ENCODE measurements at places on chromosomes 16 and 17.

GRCh38 chr17:30274887-30275286 is 16.9 kb downstream of the BLMH start:
- no peak for DNase-seq

GRCh38 chr16:709566-710499 is 4.2 kb upstream of the FBXL16 start:
- DNase-seq = peak; percentile 40

- DNase-seq = peak; percentile 72
Measured at GRCh38 chr17:47829870-47830269, 1.5 kb downstream of the MRPL10 start.

DNA sequence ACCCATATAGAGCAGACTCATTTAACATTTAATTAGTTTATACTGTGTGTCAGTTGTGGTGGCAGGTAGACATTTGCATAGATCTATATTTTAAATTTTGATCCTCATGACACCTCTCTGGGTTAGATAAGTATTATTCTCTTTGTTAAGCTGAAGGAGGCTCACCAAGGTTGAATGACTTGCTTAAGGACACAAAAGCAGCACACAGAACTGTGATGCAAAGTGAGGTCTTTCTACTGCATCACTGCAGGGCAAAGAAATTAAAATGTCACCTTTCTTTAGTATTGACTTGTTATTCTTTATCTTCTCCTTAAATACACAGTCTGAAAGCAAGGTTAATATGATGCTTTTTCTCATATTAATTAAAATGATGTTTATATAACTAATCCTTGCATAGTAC is 8.6 kb upstream of the TOX3 start:
- DNase-seq = no peak

DNA sequence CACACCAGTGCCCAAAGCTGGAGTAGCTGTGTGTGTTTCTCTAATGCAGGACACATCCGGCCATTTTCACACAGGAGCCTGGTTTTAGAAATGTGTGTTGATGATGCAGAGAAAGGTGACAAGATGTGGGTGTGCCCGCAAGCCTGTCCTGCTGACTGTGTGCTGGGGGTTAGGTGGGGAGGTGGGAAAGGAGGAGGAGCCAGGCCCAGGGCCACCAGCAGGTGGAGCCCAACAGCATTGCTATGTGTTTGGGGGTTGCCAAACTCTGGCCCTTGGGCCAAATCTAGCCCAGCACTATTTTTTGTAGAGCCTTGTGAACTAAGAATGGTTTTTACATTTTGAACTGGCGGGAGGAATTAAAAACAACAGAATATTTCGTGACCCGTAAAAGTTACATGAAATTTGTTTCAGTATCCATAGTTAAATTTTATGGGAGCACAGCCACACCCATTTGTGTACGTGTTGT is 61.7 kb upstream of the LGALS9 start:
- DNase-seq = peak; percentile 75

GRCh38 chr17:28261219-28261618 is 57.8 kb upstream of the TMEM97 start:
- no peak for DNase-seq

- no peak for DNase-seq
Measured at GRCh38 chr17:44770166-44770925, 11.6 kb downstream of the ADAM11 start.

DNA sequence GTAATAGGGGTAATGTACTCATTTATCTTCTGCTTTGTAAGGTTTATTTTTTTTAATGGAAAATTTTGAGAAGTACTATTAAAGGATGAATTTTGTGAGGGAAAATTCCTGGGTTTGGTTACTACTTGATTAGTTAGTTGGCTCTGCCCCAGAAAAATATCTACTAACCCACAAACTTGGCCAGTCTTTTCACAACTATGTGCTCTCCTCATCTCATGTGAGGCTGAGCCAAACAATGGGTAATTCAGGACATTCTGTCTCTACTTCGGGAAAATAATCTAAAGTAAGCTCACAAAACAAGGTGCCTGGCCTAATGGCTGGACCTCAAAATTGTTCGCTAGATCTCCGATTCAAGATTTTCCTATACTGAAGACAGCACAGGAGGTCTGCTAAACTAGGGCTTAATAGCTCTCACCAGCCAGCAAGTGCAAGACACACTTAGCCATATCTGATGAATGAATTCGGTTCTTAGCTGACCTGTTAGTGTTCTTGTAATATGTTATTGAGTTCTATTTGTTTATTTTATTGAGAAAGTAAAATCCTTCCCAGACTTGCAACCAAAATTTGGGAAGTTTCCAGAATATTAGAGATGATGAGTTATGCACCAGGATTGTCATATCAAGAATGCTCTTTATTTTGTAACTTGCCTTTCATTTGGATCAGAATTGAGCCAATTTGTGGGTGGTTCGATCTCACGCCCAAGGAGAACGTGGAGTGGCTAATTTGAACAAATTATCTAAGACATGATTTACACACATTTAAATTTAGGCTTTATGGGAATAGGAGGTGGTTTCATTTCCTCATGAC is 5.7 kb downstream of the KCNJ16 start:
- no peak for DNase-seq

DNA sequence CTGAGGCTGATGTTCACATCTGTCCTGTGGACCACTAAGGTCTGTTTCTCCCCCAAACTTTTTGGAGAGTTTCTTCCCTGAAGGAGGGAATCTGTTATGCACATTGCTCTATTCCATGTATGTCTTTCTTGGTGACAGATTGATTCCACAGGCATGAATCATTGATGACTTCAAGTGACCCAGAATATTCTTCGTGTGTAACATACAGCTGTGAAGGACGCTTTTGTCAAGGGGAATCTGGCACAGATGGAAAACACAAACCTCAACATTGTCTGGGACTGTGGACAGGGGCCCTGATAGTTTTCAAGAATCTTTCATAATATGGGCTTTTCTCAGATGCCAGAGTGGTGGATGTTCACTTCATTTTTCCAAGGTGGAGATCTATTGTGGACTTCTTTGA is 223.1 kb upstream of the MAF start:
- no peak for DNase-seq

DNA sequence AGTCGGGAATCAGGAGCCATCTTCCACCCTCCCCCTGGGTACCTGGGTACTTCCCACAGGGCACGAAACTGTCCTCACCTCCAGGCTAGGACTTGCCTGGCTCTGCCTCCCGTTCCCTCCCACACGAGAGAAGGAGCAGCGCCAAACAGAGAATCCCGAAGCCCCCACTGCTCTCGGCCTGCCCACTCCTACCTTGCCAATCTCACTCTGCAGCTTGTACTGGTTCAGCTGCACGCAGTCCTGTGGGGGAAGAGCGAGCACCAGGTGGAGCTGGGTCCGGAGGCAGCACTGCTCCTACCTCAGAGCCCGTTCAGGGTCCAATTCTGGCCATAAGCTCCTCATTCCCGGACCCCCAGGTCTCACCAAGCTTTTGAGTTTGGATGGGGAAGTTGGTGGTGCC is 8.7 kb downstream of the CAMKK1 start:
- no peak for DNase-seq

DNA sequence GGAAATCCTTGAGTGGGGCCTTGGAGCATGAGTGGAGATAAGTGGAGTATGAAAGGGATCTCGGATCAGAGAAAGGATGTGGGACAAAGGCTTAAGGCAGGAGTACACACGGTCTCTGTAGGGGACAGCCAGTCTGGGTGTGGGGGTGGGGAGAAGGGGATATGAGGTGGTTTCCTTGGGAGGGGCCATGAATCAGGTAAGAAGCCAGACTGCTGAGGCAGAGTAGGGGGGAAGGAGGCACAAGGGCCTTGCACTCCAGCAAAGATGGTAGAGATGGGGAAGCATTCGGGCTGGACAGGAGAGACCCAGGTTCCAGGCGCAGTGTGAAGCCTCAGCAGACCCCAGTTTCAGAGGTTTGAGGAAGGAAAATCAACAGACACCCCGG is 1.6 kb downstream of the HSD11B2 start:
- DNase-seq = no peak

DNA sequence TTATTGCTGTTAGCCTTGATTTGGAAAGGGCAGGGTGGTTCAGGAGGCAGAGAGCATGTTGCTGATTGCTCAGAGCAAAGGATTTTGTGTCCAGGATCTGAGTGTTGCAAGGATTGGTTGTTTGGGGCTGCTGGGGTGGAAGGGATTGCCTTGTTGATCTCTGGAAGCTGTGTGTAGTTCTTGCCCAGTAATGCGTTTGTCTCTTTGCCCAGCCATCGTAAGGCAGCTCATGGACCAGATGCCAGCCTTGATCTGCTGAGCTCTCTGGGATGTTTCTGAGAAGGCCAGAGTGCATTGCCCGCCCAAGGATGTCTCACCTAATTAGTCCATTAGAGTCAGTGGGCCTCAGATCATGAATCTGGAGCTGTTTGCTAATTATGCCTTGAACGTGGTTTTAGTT is 33.6 kb downstream of the NKD1 start:
- no peak for DNase-seq

- no peak for DNase-seq
Measured at GRCh38 chr17:82356845-82357355, 2.1 kb upstream of the TEX19 start.

DNA sequence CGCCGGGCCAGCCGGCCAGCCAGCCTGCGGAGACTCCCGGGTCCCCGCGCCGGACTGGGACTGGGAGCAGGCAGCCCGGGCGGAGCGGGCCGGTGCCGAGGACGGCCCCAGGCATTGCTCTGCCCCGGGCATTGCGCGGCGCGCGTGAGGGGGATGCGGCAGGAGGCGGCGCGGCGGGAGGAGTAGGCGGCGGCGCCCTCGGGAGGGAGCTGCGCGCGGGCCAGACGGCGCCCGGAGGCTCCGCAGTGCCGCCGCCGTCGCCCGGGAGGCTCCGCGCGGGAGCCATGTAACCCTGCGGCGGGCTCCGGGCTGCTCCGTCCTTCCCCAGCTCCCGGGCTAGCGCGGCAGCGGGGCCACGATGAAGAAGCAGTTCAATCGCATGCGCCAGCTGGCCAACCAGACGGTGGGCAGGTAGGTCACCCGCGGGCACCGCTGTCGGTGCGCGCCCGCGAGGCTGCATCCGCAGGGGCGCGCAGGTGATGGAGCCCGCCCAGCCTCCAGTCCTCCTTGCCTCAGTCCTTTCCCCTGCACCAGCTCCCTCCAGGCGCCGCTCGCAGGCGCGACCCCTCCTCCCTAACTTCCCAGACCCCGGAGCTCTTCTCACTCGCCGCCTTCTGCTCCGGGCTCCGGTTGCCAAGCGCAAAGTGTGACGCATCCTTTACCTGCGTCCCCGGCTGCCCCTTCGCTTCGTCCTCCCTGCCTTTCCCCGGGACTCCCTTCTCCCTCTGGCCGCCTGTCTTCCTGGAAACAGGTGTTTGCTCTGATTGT is at the start of gene ARHGAP44:
ARHGAP44 (plus strand) TSS at position 18 of the 768 bp plus-strand sequence; CDS start at position 359, 341 bp downstream.
- DNase-seq = peak; percentile 0

- no peak for DNase-seq
Measured at GRCh38 chr16:64809876-64810629, 311.8 kb downstream of the CDH11 start.

DNA sequence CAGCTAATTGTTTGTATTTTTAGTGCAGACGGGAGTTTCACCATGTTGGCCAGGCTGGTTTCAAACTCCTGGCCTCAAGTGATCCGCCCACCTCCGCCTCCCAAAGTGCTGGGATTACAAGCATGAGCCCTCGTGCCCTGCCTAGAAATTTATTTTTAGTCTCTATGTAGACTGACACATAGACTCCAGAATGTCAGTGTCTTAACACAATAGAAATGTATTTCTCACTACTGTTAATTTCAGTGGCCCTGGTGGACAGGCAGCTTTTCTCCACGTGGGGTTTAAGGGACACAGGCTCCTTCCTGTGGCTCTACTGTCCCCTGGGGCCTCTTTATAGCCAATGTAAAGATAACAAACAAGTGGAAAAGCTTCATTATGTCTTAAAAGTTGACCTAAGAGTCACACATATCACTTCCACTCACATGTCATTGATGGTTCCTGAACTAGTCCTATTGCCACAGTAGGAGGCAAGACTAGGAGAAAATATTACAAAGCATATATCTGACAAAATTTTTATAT is 43.8 kb downstream of the COPRS start:
- no peak for DNase-seq

DNA sequence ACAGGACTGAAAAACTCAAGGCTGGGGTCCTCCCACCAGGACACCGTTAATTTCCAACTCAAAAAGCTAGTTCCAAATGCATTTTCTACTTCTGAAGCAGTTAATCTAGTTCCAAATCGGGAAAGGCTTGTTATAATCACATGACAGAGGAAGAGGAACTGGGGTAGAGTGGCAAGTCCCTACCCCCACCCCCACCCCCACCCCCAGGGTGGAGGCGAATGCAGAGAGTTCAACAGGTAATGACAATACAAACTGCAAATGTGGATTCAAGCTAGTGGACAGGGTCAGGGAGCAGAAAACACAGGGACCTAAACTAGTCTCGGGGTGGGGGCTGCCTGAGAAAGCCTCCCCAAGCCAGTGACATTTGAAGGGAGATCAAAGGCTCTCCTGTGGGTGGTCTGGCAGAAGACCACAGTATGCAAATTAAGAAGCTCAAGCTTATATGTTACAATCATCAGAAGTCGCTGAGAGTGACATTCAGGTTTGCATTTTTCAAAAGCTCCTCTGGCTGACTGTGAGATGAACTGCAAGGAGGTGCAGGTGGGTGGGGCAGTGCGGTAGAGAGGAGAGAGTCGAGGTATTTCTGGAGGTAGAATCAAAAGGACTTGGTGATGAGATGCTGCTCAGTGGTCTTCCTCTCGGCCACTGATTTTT is 56.4 kb upstream of the SLC25A19 start:
- DNase-seq = peak; percentile 35

GRCh38 chr16:55513616-55514015 is 4.7 kb downstream of the LPCAT2 start:
- DNase-seq = no peak

DNA sequence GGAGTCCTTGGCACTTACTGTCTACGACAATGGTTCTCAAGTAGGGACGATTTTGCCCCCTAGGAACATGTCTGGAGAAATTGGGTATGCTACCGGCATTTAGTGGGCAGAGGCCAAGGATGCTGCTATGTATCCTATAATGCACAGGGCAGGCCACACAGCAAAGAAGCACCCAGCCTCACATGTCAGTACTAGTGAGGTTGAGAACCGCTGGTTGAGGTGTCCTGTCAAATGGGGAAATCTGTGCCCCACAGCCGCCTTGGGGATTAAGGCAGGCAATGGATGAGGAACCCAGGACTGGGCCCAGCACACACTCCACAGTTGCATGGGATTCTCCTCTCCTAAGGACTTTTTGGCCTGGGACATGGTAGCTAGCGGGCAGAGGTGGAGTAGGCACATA is 86.7 kb upstream of the TOB1 start:
- DNase-seq = no peak

- DNase-seq = no peak
Measured at GRCh38 chr16:53043986-53044601, 8.6 kb downstream of the CHD9NB start.

Measured in activated CD4-positive, alpha-beta T cell treated with anti-CD3 and anti-CD28 coated beads, Interleukin-2, Interleukin-6, amounts not matched to agents 100 ng/mL and 50 ng/mL, durations not matched to agents 16 hours and 8 hours (primary cell).